ENCODE measurements at places on chromosomes 2 and 18.

- no peak for DNase-seq
Measured at GRCh38 chr2:201678401-201678800, 20.0 kb downstream of the MPP4 start.

DNA sequence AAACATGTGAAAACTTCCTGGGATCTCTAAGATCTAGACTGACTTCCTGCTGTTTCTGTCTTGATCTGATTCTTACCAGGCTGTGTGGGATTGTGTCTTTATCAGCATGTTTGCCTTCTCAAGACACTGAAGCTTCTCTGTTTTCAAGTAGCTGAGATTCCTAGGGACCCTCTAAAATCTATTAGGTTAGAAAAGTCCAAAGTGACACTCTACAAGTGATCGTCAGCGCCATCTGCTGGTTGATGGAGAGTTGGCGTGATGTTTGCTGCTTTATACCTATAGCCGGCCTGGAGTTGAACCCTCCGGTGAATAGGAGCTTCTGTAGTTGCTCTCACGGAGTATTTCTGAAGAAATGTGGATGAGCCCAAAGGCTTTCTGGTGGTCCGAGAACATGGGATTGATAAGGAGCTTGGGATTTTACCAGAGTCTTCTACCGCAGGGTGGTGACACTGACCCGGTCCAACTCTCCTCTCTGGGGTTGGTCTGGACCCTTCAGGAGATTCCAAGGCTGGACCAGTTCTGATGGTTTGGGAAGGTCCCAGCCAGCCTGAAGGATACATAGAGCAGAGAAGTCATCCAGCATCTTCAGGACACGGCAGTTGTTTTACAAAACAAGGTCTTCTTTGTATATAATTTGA is 96.0 kb upstream of the TTC39C start:
- DNase-seq = peak; percentile 86

- DNase-seq = no peak
Measured at GRCh38 chr2:221513232-221513631, 58.9 kb downstream of the EPHA4 start.

DNA sequence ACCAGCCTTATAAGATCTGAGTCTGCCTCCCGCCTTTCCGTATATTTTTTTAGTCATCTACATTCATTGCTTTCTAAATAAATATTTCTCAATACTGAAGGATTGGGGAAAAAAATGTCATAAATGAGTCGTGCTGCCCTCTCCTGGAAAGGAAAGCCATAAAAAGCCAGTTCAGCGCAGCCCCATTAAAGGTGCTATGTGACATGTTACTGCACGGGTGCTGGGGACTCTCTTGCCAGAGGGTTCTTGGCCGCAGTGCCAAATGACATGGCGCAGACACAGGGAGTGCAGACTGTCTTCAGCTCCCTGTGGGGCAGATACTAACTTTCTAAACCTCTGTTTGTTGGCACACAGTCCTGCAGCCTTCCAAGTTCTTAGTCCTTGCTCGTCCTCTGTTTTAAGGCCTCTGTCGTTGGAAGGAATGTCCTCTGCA is 53.7 kb upstream of the MAP3K20 start:
- DNase-seq = no peak

- no peak for DNase-seq
Measured at GRCh38 chr2:208101716-208102631, 22.4 kb downstream of the CRYGD start.

- DNase-seq = no peak
Measured at GRCh38 chr18:2538844-2539243, 32.5 kb downstream of the METTL4 start.

DNA sequence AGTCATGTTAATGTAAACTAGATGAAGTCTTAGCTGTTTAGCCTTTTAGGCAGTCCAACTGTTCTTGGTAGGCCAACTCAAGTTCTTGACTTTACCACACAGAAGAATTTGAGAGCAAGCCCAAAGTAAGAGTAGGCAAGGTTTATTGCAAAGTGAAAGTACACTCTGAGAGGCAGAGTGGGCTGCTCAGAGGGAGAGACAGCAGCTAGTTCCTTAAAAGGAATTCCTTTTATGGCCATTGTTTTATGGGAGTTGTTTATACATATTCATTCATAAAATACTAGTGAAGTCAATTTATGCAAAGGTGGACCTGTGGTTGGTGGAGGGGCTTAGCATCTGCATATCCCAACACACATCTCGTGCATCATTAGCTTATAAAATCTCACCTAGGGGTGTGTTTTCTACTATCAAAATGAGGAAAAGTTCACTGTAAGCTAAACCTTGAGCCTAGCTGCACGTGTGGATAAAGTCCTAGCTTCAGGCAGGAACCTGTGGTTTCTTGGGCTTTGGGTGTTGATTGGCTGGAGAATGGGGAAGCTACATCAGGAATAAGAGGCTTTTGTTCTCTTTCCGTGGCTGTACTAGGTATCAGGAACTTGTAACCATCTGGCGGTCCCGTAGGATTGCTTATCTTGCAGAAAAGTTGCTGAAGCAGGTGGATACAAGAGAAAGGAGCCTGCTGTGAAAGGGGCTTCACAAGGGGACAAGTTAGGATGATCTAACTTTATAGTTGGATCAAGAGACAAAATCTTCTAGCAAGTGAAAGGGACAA is 110.4 kb upstream of the GULP1 start:
- no peak for DNase-seq

- no peak for DNase-seq
Measured at GRCh38 chr2:109254174-109254904, 125.3 kb downstream of the SH3RF3 start.

DNA sequence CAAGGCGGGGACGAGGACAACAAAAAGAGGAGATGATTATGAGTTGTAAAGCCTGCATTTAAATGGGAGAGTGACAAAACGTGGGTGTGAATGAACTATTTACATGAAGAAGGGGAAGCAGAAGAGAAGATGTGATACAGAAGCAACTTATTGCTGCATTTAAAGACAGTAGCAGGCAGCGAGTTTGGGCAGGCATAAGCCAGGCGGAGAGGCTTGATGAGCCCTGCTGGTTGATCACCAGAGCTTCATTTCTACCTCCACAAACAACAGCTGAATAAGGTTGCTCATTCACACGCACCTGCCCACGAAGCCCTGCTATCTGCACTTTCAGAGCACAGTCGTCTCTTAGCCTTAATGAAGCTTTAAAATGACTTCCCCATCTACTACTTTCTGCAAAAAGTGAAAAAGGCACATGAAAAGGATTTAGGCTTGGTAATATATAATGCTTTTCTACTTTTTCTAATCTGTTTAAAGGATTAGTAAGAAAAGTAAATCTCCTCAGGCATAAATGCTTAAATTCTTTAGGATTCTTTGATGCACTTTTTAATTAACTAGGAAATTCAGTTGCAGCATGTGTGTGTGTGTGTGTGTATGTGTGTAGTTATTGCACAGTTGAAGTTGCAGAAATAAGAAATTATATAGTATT is 3.1 kb downstream of the SLC38A11 start:
- DNase-seq = no peak

- DNase-seq = no peak
Measured at GRCh38 chr2:189639007-189639609, 22.2 kb upstream of the ASNSD1 start.

- no peak for DNase-seq
Measured at GRCh38 chr2:125526093-125526492, 1129.9 kb upstream of the GYPC start.

- no peak for DNase-seq
Measured at GRCh38 chr18:12048010-12048826, 45.4 kb upstream of the ANKRD62 start.
